Large intestine (tissue), 12 donors: ENCODE measurements at places on chromosomes 13 and 19. TPM values are rescaled to one million over a fixed set of nuclear protein-coding genes. Genes with fewer than 3 reads are reported as not detected.

The ZNF773 gene
- 11.8 TPM for polyA plus RNA-seq

The TYROBP gene
- 41.8 TPM for polyA plus RNA-seq

The ZNF71 gene
- 4.1 TPM for polyA plus RNA-seq

The HIPK4 gene
- polyA plus RNA-seq: 0.10 TPM

The PRR19 gene
- polyA plus RNA-seq: 0.91 TPM

The CEACAM8 gene
- polyA plus RNA-seq: 0.03 TPM

The TEX26 gene
- polyA plus RNA-seq: 0.12 TPM

The HSD17B14 gene
- 78.1 TPM for polyA plus RNA-seq

The SH2D3A gene
- 26.3 TPM for polyA plus RNA-seq

The NKPD1 gene
- polyA plus RNA-seq: 0.15 TPM

The MRPL34 gene
- polyA plus RNA-seq: 47.2 TPM

The BICRA gene
- polyA plus RNA-seq: 11.9 TPM

The CGB1 gene
- polyA plus RNA-seq: not detected

The TRAPPC2B gene
- polyA plus RNA-seq: 19.6 TPM

The FGF9 gene
- polyA plus RNA-seq: 13.5 TPM

The MAB21L1 gene
- polyA plus RNA-seq: 7.1 TPM

The SLC5A5 gene
- polyA plus RNA-seq: not detected

The NRTN gene
- polyA plus RNA-seq: 2.3 TPM

The CA11 gene
- 10.1 TPM for polyA plus RNA-seq

The MTUS2 gene
- 1.9 TPM for polyA plus RNA-seq

The MYBPC2 gene
- 0.37 TPM for polyA plus RNA-seq

The INSL3 gene
- 1.6 TPM for polyA plus RNA-seq

The ZIC5 gene
- 0.01 TPM for polyA plus RNA-seq

The CDK8 gene
- polyA plus RNA-seq: 30.1 TPM

The SIGLEC5 gene
- 0.18 TPM for polyA plus RNA-seq

The TMEM145 gene
- polyA plus RNA-seq: 3.3 TPM

The TTC9B gene
- 3.1 TPM for polyA plus RNA-seq

The SHANK1 gene
- 3.2 TPM for polyA plus RNA-seq

The OCEL1 gene
- 33.0 TPM for polyA plus RNA-seq

The ZNF844 gene
- 12.5 TPM for polyA plus RNA-seq

The CYP2A7 gene
- 0.04 TPM for polyA plus RNA-seq

The C1QTNF9B gene
- polyA plus RNA-seq: 0.36 TPM

The UHRF1 gene
- polyA plus RNA-seq: 17.7 TPM

The CACNG7 gene
- 1.4 TPM for polyA plus RNA-seq

The PLPPR3 gene
- polyA plus RNA-seq: 5.2 TPM

The C19orf33 gene
- 387 TPM for polyA plus RNA-seq

The LPAR2 gene
- polyA plus RNA-seq: 11.9 TPM

The TNFRSF19 gene
- 6.8 TPM for polyA plus RNA-seq

The CEACAM3 gene
- 0.36 TPM for polyA plus RNA-seq

The NLRP7 gene
- polyA plus RNA-seq: not detected

The PLA2G4C gene
- 5.3 TPM for polyA plus RNA-seq

The APC2 gene
- 5.6 TPM for polyA plus RNA-seq

The ONECUT3 gene
- polyA plus RNA-seq: 1.6 TPM

The ITGBL1 gene
- polyA plus RNA-seq: 0.13 TPM

The SLC25A41 gene
- 0.36 TPM for polyA plus RNA-seq

The SERPINE3 gene
- polyA plus RNA-seq: 0.66 TPM

The ZNF418 gene
- 16.5 TPM for polyA plus RNA-seq

The ELSPBP1 gene
- 0.07 TPM for polyA plus RNA-seq

The POU4F1 gene
- 0.48 TPM for polyA plus RNA-seq

The TNNI3 gene
- polyA plus RNA-seq: 0.88 TPM
